Stimulated activated CD8-positive, alpha-beta memory T cell treated with anti-CD3 and anti-CD28 coated beads, Interleukin-4, amount 100 ng/mL, for 48 hours (primary cell): ENCODE measurements at places on chromosomes 7 and 10.

DNA sequence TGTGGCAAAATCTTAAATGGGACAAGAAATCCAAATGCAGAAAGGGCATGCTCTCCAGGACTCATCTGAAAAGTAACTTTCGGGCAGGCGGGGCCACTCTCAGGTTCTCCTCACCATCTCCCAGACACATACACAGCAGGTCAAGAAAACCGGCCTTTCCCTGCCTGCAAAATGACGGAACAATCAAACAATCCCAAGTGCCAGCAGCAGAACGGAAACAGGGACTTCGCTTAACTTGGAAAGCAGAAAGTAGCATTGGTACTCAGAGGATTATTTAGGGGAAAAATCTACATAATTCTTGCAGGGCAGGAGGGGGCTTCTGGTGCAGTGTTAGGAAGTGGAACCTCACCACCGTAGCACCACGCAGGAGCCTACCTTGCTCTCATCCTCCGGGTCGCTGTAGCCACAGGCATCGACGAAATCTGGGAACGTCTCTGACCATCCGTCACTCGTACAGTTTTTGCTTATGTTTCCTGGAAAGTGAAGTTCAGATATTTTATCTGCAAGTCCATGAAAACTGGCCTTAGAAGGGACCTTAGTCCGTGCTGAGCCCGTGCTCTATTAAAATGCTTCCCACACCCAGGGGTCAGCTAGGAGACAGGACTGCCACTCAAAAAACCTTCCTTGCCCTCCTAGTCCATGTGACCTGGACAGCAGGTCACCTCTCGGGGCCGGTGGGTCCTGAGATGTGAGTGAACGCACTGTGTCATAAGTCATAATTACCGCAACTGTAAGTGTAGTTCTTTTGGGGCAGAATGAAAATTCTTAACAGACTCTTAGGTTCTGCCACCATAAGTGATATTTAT lies 41.1 kb downstream of the VIPR2 start:
- no peak for DNase-seq

- DNase-seq: peak; percentile 79
Measured at GRCh38 chr7:155206318-155207020, 91.2 kb upstream of the INSIG1 start.

DNA sequence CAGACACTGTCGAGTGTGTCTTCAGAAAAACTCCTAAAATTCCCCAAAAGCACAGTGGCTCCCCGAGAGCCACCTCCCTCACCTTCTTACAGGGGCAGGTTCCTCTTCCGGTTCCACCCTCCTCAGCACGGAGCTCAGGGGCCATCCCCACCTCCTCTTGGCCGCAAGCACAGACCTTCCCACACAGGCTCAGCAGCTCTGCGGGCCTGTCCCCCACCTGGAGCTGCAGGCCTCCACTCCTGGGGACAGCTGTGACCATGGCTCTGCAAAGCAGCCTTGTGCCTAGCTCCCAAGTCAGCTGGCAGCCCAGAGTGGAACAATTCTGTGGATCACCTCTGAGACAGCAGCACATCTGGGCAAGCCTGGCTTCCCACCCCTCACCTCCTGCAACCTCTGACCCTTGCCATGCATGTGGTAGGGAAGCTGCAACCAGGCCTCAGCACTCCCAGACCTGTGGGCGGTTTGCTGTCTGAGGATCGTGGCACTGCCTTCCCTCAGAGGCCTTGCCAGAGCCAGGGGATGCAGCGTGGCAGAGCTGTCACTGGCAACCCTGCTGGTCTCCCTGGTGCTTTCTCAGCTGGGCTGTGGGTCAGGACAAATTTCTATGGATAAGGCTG lies 79.7 kb downstream of the ALOX5 start:
- no peak for DNase-seq

DNA sequence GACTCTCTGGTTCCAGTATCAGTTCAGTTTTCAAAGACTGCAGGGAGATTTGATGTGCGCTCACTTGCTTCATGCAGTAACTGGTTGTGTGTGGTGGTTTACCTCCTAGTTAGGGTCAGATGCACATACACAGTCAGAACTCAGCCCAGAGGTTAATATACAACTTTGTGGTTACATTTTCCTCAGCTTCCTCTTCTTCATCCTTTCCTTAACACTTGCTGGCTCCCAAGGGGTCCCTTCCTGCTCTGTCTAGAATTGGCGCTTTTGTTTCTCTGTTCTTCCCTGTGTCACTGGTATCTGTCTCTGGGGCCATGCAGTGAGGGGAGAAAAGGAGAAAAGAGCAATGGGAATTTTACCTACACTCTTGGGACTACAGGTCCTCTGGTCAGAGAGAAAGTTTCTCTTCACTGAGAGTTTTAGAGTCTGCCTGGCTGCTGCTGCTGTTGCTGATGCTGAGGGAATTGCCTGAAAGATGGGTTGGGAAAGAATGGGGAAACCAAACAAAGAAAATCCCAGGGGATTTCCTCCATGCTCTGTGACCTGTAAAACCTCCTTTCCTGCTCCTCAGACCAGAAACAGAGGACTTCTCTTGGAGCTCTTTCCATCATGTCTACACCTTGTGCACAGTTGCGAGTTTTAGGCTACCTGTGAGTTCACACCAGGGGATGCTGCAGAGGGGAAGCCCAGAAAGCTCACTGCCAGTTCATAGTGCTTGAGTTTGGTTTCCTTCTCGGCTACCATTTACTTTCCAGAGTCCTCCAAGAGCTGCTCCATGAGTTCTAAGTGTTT lies 74.6 kb downstream of the WDFY4 start:
- no peak for DNase-seq
